ENCODE measurements at places on chromosomes 2 and 18. TPM values are rescaled to one million over a fixed set of nuclear protein-coding genes. Genes with fewer than 3 reads are reported as not detected.

The KCNJ3 gene
- total RNA-seq = not detected

DNA sequence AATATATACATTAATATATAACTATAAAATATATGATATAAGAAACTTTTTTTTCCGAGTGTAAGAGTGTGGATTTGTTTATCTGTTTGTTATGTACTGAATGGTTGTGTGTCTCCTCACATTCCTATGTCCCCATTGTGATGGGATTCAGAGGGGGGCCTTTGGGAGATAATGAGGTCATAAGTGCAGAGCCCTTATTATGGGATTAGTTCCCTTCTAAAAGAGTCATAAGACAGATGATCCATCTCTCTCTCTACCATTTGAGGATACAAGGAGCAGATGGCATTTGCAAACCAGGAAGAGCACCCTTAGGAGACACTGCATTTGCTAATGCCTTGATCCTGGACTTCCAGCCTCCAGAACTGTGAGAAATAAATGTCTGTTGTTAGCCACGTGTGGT is 30.3 kb upstream of the SAP130 start:
- DNase-seq = no peak
- H3K27ac ChIP-seq = no peak overlapping the region
- no peaks in the 10 kb centered on the region for H3K4me1 ChIP-seq
- H3K27me3 ChIP-seq = no peaks in the 10 kb centered on the region
- no peak overlapping the region for H3K4me3 ChIP-seq
- H3K36me3 ChIP-seq = no peaks in the 10 kb centered on the region

DNA sequence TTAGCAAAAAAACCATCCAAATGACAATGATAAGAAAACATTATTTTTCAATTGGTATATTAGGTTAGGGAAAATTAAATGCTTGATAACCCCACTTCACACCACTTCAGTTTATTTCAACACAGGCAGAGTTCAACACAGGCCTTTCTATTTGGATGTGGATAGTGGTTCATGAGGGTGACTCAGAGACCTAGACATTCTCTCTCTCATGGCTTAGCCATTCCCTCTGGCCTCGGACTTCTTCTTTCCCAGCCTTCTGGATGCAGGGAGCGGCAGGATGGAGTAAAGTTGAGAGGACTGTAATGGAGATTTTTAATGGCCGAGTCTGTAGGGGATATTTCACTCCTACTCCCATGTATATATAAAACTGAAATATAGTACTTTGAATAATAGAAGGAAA is 109.7 kb downstream of the CTNNA2 start:
- no peak overlapping the region for H3K4me3 ChIP-seq
- DNase-seq = no peak
- H3K27ac ChIP-seq = no peak overlapping the region
- H3K27me3 ChIP-seq = no peaks in the 10 kb centered on the region
- no peaks in the 10 kb centered on the region for H3K4me1 ChIP-seq
- H3K36me3 ChIP-seq = no peaks in the 10 kb centered on the region

DNA sequence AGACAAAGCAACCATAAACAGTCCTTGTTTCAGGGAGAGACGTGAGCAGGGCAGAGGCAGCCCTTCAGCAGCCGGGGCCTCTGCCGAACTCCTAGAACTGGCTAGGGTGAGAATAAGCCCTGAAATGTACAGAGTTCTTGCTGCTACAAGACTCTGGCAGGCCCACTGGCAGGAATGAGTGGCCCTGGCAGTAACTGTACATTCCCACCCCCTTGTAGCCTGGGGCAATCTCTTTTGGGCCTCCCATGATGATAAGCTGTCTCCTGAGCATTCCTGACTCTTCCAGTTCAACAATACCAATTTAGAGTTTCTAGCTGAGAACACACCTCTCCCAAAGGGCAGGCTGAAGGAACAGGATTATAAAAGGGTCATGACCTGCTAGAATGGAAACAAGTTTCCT is 54.3 kb downstream of the HAUS1 start:
- no peaks in the 10 kb centered on the region for H3K27me3 ChIP-seq
- peaks cover 66% of the 10 kb centered on the region for H3K4me1 ChIP-seq
- no peak overlapping the region for H3K4me3 ChIP-seq

GRCh38 chr2:10362898-10363454 is 60.3 kb downstream of the HPCAL1 start:
- H3K36me3 ChIP-seq = peaks cover 2% of the 10 kb centered on the region
- DNase-seq = no peak
- no peaks in the 10 kb centered on the region for H3K4me1 ChIP-seq
- H3K27ac ChIP-seq = no peak overlapping the region
- no peak overlapping the region for H3K4me3 ChIP-seq

DNA sequence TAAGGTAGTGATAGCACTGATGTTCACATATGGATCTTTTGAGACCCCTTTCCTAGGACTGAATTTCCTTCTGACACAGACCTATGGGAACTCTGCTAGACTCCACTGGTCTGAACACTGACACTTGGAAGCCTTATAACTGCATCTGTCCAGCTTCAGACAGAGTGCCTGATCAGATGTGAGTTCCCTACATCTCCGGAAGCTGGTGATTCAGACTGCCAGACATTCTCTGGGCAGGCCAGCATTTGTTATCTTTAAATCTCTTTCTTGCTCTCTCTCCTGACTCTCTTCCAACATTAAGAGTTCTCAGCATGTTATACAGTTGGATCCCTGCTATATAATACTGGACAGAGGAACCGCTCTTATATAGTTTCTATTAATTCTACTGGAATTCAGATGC is 408.5 kb downstream of the ZEB2 start:
- no peaks in the 10 kb centered on the region for H3K4me1 ChIP-seq
- no peak overlapping the region for H3K4me3 ChIP-seq
- no peaks in the 10 kb centered on the region for H3K27me3 ChIP-seq
- no peak overlapping the region for H3K27ac ChIP-seq

The OSR1 gene
- not detected for total RNA-seq

The FAM237A gene
- not detected for total RNA-seq

DNA sequence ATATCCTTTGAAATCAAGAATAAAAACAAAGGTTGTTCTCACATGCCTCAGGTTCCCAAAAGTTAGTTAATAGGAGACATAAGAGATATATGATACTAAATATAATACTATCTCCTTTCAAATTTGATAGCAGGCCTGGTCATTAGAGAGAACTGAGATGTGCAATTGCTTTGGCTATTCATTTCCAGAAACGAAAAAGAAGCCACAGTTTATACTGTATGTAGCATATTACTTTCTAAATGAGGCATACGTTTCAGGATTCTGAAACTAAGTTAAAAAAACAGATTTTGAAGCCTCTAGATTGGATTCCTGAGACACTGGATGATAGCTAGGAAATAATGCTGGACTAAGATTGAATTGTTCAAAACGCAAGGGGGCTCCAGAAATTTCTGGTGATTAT is 7.1 kb downstream of the PPP1R1C start:
- no peak for DNase-seq
- H3K4me1 ChIP-seq = no peaks in the 10 kb centered on the region
- H3K27me3 ChIP-seq = no peaks in the 10 kb centered on the region
- no peak overlapping the region for H3K27ac ChIP-seq

- H3K36me3 ChIP-seq = no peaks in the 10 kb centered on the region
- no peak overlapping the region for H3K27ac ChIP-seq
- DNase-seq = no peak
- no peaks in the 10 kb centered on the region for H3K4me1 ChIP-seq
Observed at GRCh38 chr18:29004921-29005320, 828.0 kb upstream of the CDH2 start.

The IL36RN gene
- total RNA-seq = not detected

The ALLC gene
- total RNA-seq = not detected

The SLC20A1 gene
- total RNA-seq = 102 TPM

GRCh38 chr2:58006256-58006951 is 40.2 kb upstream of the VRK2 start:
- no peaks in the 10 kb centered on the region for H3K36me3 ChIP-seq
- no peak overlapping the region for H3K4me3 ChIP-seq
- DNase-seq = no peak
- no peaks in the 10 kb centered on the region for H3K4me1 ChIP-seq

The UGT1A10 gene
- total RNA-seq = not detected

DNA sequence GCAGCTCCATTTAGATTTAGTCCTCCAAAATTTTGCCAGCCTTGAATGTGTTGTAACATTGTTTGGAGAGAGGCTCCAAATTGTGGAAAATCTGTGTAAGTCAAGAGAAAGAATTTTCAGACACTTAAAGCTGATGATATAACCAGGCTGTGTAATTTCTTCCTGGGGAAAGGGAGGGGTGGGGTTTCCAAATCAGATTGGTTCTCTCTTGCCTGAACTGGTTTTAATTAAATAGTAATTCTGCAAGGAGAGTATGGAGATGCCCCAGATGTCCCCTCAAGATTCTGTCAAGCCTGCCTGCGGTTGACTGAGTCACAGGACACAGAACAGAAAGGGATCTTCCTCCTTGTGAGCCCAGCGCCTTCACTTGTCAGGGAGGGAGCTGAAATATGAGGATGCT is 54.5 kb downstream of the C18orf63 start:
- no peak overlapping the region for H3K27ac ChIP-seq
- H3K4me3 ChIP-seq = no peak overlapping the region
- DNase-seq = no peak
- H3K27me3 ChIP-seq = no peaks in the 10 kb centered on the region
- no peaks in the 10 kb centered on the region for H3K36me3 ChIP-seq
- H3K4me1 ChIP-seq = peaks cover 52% of the 10 kb centered on the region

DNA sequence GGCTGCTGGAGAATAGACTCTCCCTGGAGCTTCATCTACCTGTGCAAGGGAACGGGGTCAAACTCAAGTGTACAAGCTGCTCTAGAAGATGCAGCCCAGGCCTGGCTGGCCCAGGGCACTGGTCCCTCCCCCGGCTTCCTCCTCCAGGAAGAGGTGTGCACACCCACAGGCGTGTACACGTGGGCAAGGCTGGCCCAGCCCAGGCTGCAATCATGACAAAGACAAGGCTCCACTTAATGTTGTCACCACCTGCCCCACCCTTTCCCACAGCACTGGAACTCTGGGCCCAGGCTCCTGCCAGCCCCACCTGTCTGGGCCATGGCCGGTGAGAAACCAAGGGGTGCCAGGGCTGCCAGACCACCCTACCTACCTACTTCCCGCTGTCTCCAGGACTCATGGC is 29.6 kb upstream of the ALPP start:
- H3K36me3 ChIP-seq = no peaks in the 10 kb centered on the region
- H3K4me1 ChIP-seq = peaks cover 18% of the 10 kb centered on the region
- peaks cover 33% of the 10 kb centered on the region for H3K27me3 ChIP-seq

DNA sequence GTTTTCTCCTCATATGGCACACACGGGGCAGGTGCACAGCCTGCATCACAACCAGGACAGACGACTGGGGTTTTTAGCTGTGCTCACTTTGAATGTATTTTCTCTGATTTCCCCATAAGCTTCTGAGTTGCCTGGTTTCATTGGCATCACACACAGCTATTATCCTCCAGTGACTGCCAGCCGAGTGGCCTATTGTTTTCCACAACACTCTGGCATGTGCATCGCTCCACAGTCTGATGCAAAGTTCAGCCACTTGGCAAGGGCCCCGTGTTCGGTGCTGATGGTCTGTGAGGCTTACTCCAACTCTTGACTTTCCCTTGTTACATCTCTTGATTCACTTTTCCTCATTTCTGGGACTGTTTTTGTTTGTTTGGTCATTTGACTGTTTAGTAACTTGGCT is 593.1 kb downstream of the CBLN2 start:
- H3K27me3 ChIP-seq = no peaks in the 10 kb centered on the region
- no peak overlapping the region for H3K4me3 ChIP-seq
- H3K4me1 ChIP-seq = no peaks in the 10 kb centered on the region
- no peak overlapping the region for H3K27ac ChIP-seq
- DNase-seq = no peak
- H3K36me3 ChIP-seq = no peaks in the 10 kb centered on the region

- no peak overlapping the region for H3K27ac ChIP-seq
- no peaks in the 10 kb centered on the region for H3K36me3 ChIP-seq
- DNase-seq = no peak
- no peak overlapping the region for H3K4me3 ChIP-seq
- H3K27me3 ChIP-seq = no peaks in the 10 kb centered on the region
- no peaks in the 10 kb centered on the region for H3K4me1 ChIP-seq
Observed at GRCh38 chr2:39541011-39541930, 104.2 kb upstream of the MAP4K3 start.

- H3K27ac ChIP-seq = no peak overlapping the region
- no peak for DNase-seq
- H3K4me3 ChIP-seq = no peak overlapping the region
- H3K36me3 ChIP-seq = peaks cover 40% of the 10 kb centered on the region
- no peaks in the 10 kb centered on the region for H3K27me3 ChIP-seq
Observed at GRCh38 chr2:30155202-30155601, 8.4 kb downstream of the YPEL5 start.

- no peaks in the 10 kb centered on the region for H3K36me3 ChIP-seq
- no peaks in the 10 kb centered on the region for H3K4me1 ChIP-seq
- no peaks in the 10 kb centered on the region for H3K27me3 ChIP-seq
- H3K27ac ChIP-seq = no peak overlapping the region
- H3K4me3 ChIP-seq = no peak overlapping the region
Observed at GRCh38 chr2:142873831-142874287, 3.6 kb upstream of the KYNU start.

DNA sequence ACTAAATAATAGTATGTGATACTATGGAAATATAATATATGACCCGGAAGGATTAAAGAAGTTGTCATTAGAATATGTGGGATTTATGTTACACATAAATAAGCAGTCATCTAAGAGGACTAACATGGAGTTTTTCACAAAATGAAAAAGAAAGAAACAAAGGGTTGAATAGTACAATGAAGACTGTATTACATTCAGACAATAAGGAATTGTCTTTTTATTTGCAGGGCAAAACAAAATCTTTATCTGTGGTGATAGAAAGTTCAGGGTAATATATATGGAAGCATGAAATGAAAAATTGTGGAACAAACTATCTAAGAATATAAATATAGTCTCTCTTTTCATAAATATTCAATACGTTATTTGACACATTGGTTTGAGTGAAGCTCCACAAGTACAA is 5.8 kb downstream of the ERMN start:
- no peak for DNase-seq
- H3K36me3 ChIP-seq = no peaks in the 10 kb centered on the region
- H3K4me1 ChIP-seq = no peaks in the 10 kb centered on the region
- no peak overlapping the region for H3K27ac ChIP-seq
- H3K4me3 ChIP-seq = no peak overlapping the region
- H3K27me3 ChIP-seq = no peaks in the 10 kb centered on the region

- H3K4me1 ChIP-seq = peaks cover 86% of the 10 kb centered on the region
- no peak overlapping the region for H3K4me3 ChIP-seq
- peak overlapping the region; percentile 73 for H3K27ac ChIP-seq
- no peaks in the 10 kb centered on the region for H3K27me3 ChIP-seq
Observed at GRCh38 chr2:234422981-234423431, 73.9 kb downstream of the ARL4C start.

The HAAO gene
- 0.35 TPM for total RNA-seq

GRCh38 chr18:75341897-75342296 is 85.6 kb downstream of the SMIM21 start:
- DNase-seq = no peak
- H3K36me3 ChIP-seq = no peaks in the 10 kb centered on the region
- H3K27ac ChIP-seq = no peak overlapping the region
- no peaks in the 10 kb centered on the region for H3K27me3 ChIP-seq
- H3K4me1 ChIP-seq = no peaks in the 10 kb centered on the region
- no peak overlapping the region for H3K4me3 ChIP-seq

Data from CD8-positive, alpha-beta memory T cell (primary cell).